T-helper 17 cell (primary cell): ENCODE measurements at places on chromosomes 3 and 15.

DNA sequence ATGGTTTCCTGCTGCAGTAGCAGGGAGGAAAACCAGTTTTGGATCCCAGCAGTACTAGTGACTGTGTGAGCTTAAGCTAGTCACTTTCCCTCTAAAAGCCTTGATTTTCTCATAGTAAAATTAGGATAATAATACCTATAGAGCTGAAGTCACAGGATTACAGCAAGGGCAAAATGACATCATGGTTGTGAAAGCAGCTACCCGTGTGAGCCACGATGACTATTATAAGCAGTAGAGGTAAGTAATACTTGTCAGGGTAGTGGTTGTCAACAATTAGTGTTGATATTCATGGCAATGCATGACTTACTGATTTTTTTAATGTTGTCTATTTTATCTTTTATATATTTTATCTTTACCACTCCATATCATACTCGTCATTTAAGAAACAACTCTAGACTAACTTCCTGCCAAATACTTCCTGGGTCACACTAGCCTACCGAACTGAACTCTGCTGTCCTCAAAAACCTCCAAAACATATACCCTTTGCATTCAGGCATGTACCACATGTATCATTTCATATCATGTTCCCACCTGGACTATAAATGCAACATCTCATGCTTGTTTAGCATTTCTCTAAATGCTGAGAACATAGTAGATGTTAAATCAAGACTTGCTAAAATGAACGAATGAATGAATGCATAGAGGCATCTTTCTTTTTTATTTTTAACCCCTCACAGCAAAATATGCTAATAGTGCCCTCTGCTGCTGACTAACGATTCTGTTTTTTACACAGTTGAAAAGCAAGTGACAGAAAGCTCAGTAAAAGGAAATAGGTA, 172.6 kb downstream of the P3H2 start:
- H3K4me3 ChIP-seq: no peak overlapping the region
- no peak for DNase-seq
- peaks cover 6% of the 10 kb centered on the region for H3K36me3 ChIP-seq
- peaks cover 8% of the 10 kb centered on the region for H3K4me1 ChIP-seq

DNA sequence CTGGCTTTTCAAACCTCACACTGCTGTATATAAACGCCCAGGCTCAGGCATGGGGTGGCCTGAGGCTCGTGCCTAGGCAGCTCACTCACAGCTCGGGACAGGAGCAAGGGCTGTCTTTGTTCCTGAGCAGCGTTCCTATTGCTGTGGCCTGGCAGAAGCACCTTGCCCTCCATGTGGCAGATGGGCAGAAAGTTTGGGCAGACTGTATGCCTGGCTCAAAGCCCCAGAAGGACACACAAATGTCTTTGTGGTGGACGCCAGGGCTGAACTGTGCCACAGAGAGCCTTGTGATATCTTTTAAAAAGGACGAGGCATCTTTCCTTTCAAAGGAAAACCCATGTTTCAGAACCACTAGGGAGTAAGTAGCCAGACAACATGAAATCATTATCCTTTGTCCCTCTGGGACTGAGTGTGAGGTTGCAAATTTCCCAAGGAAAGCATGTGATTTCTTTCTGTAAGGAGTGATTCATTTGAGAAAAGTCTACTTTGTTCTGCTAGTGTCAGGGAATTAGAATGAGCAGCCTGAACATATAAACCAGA, 29.3 kb upstream of the UBE2E1 start:
- H3K4me1 ChIP-seq: no peaks in the 10 kb centered on the region
- no peak overlapping the region for H3K4me3 ChIP-seq
- no peak for DNase-seq
- peaks cover 11% of the 10 kb centered on the region for H3K27me3 ChIP-seq
- H3K27ac ChIP-seq: no peak overlapping the region
- H3K36me3 ChIP-seq: no peaks in the 10 kb centered on the region

GRCh38 chr3:182276512-182276911, 516.8 kb upstream of the ATP11B start:
- no peaks in the 10 kb centered on the region for H3K36me3 ChIP-seq
- H3K27me3 ChIP-seq: no peaks in the 10 kb centered on the region
- H3K27ac ChIP-seq: no peak overlapping the region
- no peak for DNase-seq

- no peak overlapping the region for H3K27ac ChIP-seq
- H3K36me3 ChIP-seq: no peaks in the 10 kb centered on the region
- no peaks in the 10 kb centered on the region for H3K27me3 ChIP-seq
- no peak for DNase-seq
Measured at GRCh38 chr3:105878061-105878460, 9.2 kb upstream of the CBLB start.

- no peak overlapping the region for H3K4me3 ChIP-seq
- peaks cover 9% of the 10 kb centered on the region for H3K27me3 ChIP-seq
- peaks cover 4% of the 10 kb centered on the region for H3K36me3 ChIP-seq
- H3K27ac ChIP-seq: no peak overlapping the region
- no peak for DNase-seq
Measured at GRCh38 chr3:185207931-185208746, 45.7 kb downstream of the EHHADH start.

DNA sequence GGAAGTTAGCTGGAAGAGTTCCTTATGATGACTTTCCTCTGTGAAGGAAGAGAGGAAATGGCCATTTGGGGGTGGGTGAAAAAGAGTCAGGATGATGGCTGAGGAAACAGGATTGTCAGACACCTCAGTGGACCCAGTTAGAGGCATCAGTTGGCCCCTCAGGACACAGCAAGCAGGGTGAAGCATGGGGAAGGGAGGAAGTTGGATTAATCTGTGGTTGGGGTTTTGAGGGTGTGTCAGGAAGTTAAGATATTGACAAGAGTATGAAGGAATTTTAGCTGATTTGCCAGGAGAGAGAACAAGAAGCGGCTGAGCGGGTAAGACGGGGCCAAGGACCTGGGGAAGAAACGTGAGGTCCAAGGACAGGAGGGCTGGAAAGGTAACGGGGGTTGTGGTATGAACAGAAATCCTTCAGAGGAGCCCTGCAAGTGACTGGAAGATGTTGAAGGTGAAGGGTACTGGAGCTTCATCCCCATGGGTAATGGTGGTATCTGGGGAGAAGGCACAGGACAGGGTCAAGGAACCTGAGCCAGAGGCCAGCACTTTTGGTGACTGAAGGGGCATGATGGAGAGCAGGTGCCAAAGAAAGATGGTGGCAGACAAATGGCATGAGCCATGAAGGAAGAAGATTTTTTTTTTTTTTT, 2.7 kb downstream of the UQCC5 start:
- peaks cover 4% of the 10 kb centered on the region for H3K36me3 ChIP-seq
- H3K4me3 ChIP-seq: peak overlapping the region; percentile 7
- no peak for DNase-seq
- peaks cover 30% of the 10 kb centered on the region for H3K4me1 ChIP-seq
- no peaks in the 10 kb centered on the region for H3K27me3 ChIP-seq

- H3K27me3 ChIP-seq: no peaks in the 10 kb centered on the region
- H3K36me3 ChIP-seq: peaks cover 2% of the 10 kb centered on the region
- no peak overlapping the region for H3K27ac ChIP-seq
- DNase-seq: no peak
- H3K4me1 ChIP-seq: peaks cover 7% of the 10 kb centered on the region
Measured at GRCh38 chr3:30258426-30259392, 347.7 kb upstream of the TGFBR2 start.

- DNase-seq: peak; percentile 80
- H3K27me3 ChIP-seq: no peaks in the 10 kb centered on the region
- H3K4me3 ChIP-seq: peak within 1 kb of the TSS; percentile 90
- H3K36me3 ChIP-seq: no peaks in the 10 kb centered on the region
Measured at GRCh38 chr3:48898383-48899234, at the start of gene SLC25A20. SLC25A20 (minus strand) TSS chr3:48898882; CDS start chr3:48898794, 88 bp downstream.

DNA sequence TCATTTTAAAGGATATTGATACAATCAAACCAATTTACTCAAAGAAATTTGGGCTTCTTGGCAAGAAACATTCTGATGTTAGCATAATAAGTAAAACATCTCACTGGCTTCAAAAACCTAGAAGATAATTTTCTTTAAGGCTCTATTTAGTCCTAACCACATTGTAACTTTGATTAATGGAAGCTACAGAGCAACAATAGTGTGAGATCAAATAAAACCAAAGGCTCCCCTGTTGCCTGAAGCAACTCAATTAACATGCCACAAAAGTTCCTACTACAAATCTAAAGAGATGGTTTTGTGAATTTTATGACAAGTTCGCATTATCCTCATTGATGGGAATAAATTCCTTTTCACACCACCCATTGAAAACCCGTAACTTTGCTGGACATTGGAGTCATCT, 5.9 kb downstream of the DPH6 start:
- H3K36me3 ChIP-seq: peaks cover 6% of the 10 kb centered on the region
- no peak overlapping the region for H3K27ac ChIP-seq
- no peaks in the 10 kb centered on the region for H3K27me3 ChIP-seq
- no peak overlapping the region for H3K4me3 ChIP-seq

- peaks cover 68% of the 10 kb centered on the region for H3K27me3 ChIP-seq
- no peak overlapping the region for H3K27ac ChIP-seq
- H3K4me1 ChIP-seq: peaks cover 9% of the 10 kb centered on the region
- H3K36me3 ChIP-seq: peaks cover 6% of the 10 kb centered on the region
- no peak for DNase-seq
Measured at GRCh38 chr3:194005930-194006501, 129.9 kb upstream of the HES1 start.

- no peak for DNase-seq
- no peak overlapping the region for H3K4me3 ChIP-seq
- H3K27me3 ChIP-seq: no peaks in the 10 kb centered on the region
Measured at GRCh38 chr3:129697229-129697969, 90.9 kb upstream of the PLXND1 start.

GRCh38 chr3:182973047-182973446, 7.3 kb downstream of the DCUN1D1 start:
- no peaks in the 10 kb centered on the region for H3K27me3 ChIP-seq
- H3K27ac ChIP-seq: no peak overlapping the region
- peaks cover 29% of the 10 kb centered on the region for H3K4me1 ChIP-seq
- no peaks in the 10 kb centered on the region for H3K36me3 ChIP-seq

- no peak overlapping the region for H3K27ac ChIP-seq
- no peak for DNase-seq
- H3K4me1 ChIP-seq: peaks cover 9% of the 10 kb centered on the region
- no peaks in the 10 kb centered on the region for H3K36me3 ChIP-seq
Measured at GRCh38 chr3:32778389-32778788, 39.4 kb upstream of the TRIM71 start.

- no peak overlapping the region for H3K4me3 ChIP-seq
- H3K27me3 ChIP-seq: peaks cover 36% of the 10 kb centered on the region
- peaks cover 7% of the 10 kb centered on the region for H3K4me1 ChIP-seq
- DNase-seq: no peak
- H3K36me3 ChIP-seq: peaks cover 6% of the 10 kb centered on the region
- no peak overlapping the region for H3K27ac ChIP-seq
Measured at GRCh38 chr15:75718328-75718727, 5.7 kb upstream of the CSPG4 start.

- H3K4me3 ChIP-seq: no peak overlapping the region
- peaks cover 50% of the 10 kb centered on the region for H3K27me3 ChIP-seq
- H3K27ac ChIP-seq: no peak overlapping the region
- no peaks in the 10 kb centered on the region for H3K4me1 ChIP-seq
- no peaks in the 10 kb centered on the region for H3K36me3 ChIP-seq
- DNase-seq: no peak
Measured at GRCh38 chr3:42254566-42254965, 11.4 kb downstream of the CCK start.

DNA sequence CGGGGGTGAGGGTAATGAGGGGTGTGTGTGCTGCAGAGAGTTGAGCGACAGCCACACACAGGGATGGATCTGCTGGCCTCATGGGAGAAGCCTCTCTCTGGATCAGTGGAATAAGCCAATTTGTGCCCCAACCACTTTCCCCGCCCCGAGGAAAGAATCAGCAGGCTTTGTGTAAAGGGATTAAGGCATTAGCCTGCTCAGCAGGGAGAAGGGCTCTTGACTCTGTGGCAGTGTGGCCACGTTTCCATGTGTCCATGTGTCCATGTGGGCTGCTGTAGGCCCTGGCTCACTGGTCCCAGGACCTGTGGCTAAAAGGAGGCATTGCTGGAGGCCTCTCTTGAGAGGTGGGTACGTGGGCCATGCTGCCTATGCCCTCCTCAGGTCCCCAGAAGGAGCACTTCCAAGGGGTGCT, 104.7 kb downstream of the HMG20A start:
- no peak overlapping the region for H3K4me3 ChIP-seq
- no peak overlapping the region for H3K27ac ChIP-seq
- no peaks in the 10 kb centered on the region for H3K36me3 ChIP-seq
- no peaks in the 10 kb centered on the region for H3K4me1 ChIP-seq
- no peak for DNase-seq
- no peaks in the 10 kb centered on the region for H3K27me3 ChIP-seq

DNA sequence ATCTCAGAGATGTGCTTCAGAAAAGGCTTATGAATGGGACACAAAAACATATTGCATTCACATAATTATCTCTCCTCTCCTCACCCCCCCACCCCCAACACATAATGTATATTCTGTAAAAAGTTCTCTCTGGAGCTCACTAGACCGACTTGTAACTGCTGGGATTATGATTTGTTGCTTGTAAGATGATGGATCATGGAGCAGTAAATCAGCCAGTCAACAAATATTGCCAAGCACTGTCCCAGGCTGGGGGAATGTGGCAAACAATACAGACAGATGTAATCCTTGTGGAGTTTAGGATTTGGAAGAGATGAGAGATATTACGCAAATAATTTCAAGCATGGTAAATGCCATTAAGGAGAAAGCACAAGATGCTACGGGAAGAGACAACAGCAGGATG, 114.8 kb downstream of the PEX5L start:
- peaks cover 3% of the 10 kb centered on the region for H3K36me3 ChIP-seq
- no peak overlapping the region for H3K4me3 ChIP-seq
- H3K27ac ChIP-seq: no peak overlapping the region

DNA sequence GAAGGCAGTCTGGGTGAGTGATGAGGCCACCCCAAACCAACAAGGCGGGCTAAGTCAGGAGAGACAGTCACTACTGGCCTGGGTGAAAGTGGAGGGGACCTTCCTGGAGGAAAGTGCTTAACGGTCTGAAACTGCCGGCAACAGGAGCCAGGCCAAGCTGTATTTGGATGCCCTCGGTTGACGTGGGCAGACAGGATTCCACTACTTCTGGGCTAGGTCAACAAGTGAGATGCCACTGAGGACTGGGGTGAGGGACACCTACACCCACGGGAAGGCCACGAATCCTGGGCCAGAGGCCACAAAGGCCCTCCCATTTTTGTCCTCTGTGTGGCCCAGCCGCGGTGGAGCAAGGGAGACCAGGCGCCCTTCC, 12.3 kb downstream of the SPTBN5 start:
- H3K27me3 ChIP-seq: peaks cover 12% of the 10 kb centered on the region
- peaks cover 10% of the 10 kb centered on the region for H3K4me1 ChIP-seq
- H3K27ac ChIP-seq: peak overlapping the region; percentile 53
- H3K4me3 ChIP-seq: peak overlapping the region; percentile 80
- no peak for DNase-seq

GRCh38 chr3:182716114-182716688, 77.1 kb upstream of the ATP11B start:
- H3K27ac ChIP-seq: peak overlapping the region; percentile 71
- H3K36me3 ChIP-seq: no peaks in the 10 kb centered on the region
- no peak overlapping the region for H3K4me3 ChIP-seq
- peaks cover 6% of the 10 kb centered on the region for H3K4me1 ChIP-seq
- no peak for DNase-seq
